ENCODE measurements at places on chromosomes 7 and 10. TPM values are rescaled to one million over a fixed set of nuclear protein-coding genes. Genes with fewer than 3 reads are reported as not detected.

The ZDHHC6 gene
- 25.7 TPM for total RNA-seq

DNA sequence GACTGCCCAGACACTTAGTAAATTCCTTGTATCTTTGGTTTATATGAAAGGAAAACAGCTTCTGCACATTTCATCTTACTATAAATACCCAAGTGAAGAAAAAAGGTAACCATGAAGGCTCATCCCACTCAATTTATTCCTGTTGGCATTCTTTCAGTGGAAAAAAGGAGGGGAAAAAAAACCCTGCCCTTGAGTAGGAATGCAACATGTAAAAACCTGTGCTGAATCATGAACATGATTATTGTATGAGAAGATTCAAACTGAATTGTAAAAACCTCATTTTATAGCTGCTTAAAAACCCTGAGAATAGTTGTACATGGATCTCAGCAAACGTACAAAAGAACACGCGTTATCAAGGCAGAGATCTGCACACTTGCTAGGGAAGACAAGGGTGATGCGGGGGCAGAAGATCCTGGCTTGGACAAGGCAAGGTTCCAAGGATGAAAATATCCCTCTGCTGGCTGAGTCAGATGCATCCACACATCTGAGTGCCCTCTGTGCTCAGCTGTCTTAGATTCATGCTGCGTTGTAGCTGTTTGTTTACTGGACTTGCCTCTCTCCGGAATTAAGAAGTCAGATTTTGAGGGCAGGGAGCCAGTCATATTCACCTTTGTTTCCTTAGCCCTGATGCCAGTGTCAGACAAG is 658.2 kb downstream of the PARD3 start:
- DNase-seq: no peak
- no peak overlapping the region for H3K4me3 ChIP-seq

The NACAD gene
- total RNA-seq: 1.0 TPM

DNA sequence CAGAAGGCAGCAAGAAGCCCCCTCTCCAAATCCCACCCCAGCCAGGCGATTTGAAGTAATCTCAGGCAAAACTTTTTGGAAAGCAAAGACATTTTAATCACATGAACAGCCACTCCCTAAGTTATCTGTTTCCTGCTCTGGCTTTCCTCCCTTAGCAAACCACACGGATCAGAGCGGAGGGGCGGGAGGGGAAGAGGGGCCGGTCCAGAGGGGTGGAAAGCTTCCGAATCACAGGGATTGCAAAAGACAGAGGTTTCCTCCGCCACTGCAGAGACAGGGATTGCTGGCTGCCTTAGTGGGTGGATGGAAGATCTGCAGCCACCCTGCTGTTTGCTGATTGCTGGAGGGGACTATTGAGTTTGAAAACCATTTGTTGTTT is 41.2 kb downstream of the ZCCHC24 start:
- H3K36me3 ChIP-seq: no peaks in the 10 kb centered on the region
- DNase-seq: no peak
- H3K27me3 ChIP-seq: peaks cover 26% of the 10 kb centered on the region
- no peak overlapping the region for H3K27ac ChIP-seq
- H3K4me1 ChIP-seq: peaks cover 15% of the 10 kb centered on the region

The ABCB4 gene
- not detected for total RNA-seq

The COX19 gene
- total RNA-seq: 37.4 TPM

The OR2A12 gene
- total RNA-seq: not detected

GRCh38 chr7:121369462-121369861 is 26.6 kb downstream of the FAM3C start:
- DNase-seq: peak; percentile 8
- peaks cover 42% of the 10 kb centered on the region for H3K4me1 ChIP-seq
- H3K27me3 ChIP-seq: no peaks in the 10 kb centered on the region
- H3K27ac ChIP-seq: peak overlapping the region; percentile 75

DNA sequence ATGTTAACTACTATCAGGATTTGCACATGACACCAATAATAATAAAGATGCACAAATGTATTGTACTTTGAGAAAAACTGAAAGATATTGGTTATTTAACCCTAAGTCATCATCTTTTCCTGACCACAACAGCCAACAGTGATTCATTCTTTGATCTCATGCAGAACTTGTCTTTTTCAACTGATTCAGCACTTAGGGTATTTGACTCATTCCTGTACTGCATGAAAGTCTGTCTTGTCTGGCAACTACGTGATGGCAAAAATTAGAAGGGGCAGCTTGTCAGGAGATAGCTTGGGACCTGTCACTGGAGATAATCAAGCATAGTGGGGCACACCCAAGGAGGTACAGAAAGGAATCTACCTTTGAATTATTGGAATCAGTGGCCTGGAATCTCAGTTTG is 77.8 kb upstream of the LRRC17 start:
- no peak for DNase-seq
- peaks cover 6% of the 10 kb centered on the region for H3K36me3 ChIP-seq
- H3K4me1 ChIP-seq: peaks cover 12% of the 10 kb centered on the region
- no peaks in the 10 kb centered on the region for H3K27me3 ChIP-seq

- no peak overlapping the region for H3K4me3 ChIP-seq
- H3K36me3 ChIP-seq: no peaks in the 10 kb centered on the region
- H3K27me3 ChIP-seq: no peaks in the 10 kb centered on the region
These were observed 80.9 kb upstream of the APBB1IP start for GRCh38 chr10:26357203-26357602.

Measured in Calu3 (cell line).